B cell (primary cell): ENCODE measurements at places on chromosomes 5 and 9.

GRCh38 chr5:127995556-127995955, 88.0 kb upstream of the SLC12A2 start:
- DNase-seq, result no peak

- no peak for DNase-seq
Observed at GRCh38 chr5:131430794-131431193, 166.9 kb downstream of the CDC42SE2 start.

DNA sequence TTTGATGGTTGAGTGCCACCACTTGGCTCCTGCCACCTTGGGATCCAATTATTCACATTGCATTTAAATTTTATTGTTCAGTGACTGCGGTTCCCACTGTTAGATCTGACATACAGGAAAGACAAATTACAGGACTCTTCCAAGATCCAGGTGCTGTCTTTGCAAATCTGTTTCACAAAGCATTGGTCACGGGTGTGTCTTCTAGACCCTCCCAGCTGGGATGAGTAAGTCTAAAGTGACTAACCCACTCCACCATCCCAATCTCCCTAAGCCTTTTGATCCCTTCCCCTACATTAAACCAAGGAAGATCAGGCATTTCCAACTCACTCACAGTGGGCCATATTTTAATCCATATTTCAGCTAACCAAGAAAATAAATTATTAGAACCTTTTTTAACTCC, 1016.3 kb upstream of the CTNND2 start:
- no peak for DNase-seq

DNA sequence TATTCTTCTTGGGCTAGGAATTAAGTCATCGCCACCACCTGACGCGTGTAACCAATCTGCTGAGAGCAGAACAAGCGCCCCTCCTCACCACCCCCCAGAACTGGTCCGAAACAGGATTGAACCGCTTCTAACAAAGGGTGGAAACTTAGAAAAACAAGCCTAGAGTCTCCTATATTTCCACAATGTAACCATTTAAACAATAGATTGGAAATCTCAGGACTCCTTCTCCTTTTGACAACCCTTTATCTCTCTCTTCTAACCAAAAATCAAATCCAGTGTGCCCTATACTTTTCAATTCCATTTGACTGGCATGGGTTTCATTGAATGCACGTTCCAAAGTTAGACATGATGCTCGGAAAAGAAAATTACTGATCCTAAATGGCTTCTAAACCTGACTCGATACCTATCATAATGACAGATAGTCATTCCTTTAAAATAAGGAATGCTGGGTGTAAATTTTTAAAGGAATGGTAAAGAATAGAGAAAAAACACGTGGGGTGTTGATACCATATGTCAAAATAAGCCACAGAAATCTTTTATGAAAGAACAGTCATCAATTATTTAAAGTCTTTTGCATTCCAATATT, 1.2 kb downstream of the ARRDC3 start:
- DNase-seq, result peak; percentile 80

- peak; percentile 17 for DNase-seq
Observed at GRCh38 chr5:83472508-83473345, 1.2 kb downstream of the VCAN start.

GRCh38 chr5:148998174-148998797, 64.6 kb downstream of the SH3TC2 start:
- DNase-seq, result peak; percentile 63

GRCh38 chr5:135690466-135690865, 111.7 kb upstream of the CXCL14 start:
- DNase-seq, result no peak

GRCh38 chr5:74169701-74170100, 470.8 kb downstream of the ENC1 start:
- no peak for DNase-seq

DNA sequence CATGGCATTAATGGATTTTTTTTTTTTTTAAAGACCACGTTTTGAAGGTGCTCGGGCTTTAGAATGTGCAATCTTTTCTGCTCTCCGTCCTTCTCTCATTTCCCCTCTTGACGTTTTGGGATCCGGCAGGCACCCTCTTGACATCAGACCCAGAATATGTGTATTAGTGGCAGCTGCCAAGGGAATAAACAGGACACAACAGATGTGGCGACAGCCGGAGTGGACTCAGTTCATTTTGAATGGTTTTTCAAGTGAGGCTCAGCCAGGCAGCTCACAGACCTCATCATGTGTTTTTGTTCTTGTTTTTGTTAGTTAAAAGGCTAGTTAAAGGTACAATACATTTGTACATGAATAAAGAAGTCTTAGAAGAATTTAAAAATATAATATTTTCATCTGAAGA, 365.0 kb upstream of the SEMA6A start:
- no peak for DNase-seq

DNA sequence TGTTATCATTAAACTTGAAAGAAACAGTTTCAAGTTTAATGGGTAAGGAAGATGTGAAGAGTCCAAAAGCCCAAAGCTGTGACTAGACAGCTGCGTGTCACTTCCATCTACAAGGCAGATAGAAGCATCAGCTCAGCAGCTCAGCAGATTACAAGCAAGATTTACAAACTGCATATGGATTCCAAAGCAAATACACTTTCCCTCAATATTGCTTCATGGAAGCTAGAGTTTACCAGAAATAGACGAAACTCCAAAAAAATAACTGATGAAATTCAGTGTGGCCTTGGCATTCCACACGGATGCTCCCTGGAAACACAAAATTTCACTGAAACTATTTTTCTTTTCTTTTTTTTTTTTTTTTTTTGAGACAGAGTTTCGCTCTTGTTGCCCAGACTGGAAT, 17.9 kb downstream of the MYO10 start:
- no peak for DNase-seq

- DNase-seq, result no peak
Observed at GRCh38 chr9:19746223-19746622, 42.6 kb downstream of the SLC24A2 start.

DNA sequence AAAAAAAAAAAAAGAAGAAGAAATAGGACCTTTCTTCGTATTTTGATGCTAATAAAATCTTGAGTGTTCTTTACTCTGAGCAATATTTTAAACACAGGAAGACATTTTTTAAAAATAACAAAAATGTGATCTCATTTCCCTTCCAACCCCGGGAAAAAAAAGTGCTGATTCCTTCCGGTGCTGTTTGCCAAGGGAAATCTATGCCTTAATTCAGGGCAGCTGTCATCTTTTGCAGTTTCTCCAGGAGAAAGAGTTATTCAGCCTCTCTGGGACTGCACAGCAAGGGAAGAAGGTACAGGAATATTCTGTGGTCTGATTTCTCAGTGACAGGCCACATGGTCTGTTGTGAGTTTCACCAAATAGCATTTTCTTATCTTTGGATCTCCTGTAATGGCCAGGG, 291.9 kb upstream of the IRX1 start:
- no peak for DNase-seq

DNA sequence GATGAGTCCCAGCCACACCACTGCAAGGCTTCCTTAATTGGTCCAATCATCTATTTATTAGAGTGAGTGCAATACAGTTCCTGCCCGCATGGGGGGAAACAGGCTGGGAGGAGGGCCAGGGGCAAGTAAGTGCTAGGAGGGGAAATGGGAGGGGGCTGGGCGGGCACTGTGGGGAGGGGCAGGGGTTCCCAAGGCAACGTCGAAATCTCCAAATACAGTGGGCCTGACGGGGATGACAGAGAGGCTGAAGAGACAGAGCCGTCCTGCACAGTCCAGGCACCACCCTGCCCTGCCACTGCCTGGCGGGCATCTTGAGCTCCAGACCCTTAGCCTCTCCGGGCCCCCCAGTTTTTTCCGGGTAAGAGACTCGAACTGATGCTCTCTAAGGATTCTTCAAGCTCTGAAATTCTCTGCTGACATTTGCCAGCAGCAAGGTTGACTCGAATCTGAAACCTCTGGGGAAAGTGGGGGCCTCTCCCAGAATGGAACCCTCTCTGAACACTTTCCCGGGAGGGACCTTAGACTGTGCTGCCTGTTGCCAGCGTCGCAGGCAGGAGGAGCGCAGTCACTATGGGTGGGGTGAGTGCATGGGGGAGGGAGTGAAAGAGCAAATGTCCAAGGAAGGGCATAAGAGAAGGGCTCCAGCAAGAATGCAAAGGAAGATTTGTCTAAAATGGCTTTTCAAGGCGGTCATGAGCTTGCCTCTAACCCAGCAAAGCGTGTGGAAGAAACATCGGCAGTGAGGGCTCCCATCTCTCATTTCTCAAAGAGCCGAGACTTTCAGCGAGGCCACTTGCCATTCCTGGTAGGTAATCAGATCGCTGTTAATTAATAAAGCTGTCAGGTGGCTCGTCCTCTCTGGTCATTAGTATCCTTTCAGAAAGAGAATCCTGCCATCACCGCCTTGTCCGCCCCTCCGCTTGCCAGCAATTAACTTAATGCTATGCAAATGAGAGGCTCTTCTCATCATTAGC, 99.0 kb downstream of the GTF3C4 start:
- peak; percentile 78 for DNase-seq
